HuH-7 (cell line): ENCODE measurements at places on chromosomes 1 and 21.

DNA sequence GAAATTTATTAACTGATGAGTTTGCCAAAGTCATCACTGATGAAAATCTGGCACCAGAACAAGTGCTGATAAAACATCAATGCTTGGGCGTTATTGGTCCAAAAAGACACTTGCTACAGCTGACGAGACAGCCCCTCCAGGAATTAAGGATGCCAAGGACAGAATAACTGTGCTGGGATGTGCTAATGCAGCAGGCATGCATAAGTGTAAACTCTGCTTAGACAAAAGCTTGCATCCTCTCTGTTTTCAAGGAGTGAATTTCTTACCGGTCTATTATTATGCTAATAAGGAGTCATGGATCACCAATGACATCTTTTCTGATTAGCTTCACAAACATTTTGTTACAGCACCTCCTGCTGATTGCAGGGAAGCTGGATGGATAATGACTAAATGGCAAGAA lies 402.0 kb downstream of the LTN1 start:
- no peak for DNase-seq

- DNase-seq, result no peak
These were observed 397.0 kb upstream of the ADAMTS5 start for GRCh38 chr21:27363719-27364477.

DNA sequence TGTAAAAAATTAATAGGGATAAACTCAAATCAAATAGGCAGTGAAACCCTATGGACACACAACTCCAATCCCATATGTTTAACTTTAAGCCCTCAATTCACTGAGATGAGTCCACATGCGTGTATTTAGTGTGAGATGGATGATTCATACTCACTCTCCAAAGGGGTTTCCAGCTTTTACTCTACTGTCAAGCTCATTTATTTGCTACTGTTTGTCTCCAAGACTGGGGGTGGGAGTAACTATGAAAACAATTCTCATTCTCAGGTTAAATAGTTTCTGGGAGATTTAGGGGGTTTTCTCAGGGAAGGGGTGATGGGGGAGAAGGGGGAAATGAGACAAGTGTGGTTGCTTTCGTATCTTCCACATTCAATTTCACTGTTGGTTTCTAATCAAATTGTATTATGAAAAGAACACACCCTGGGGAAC lies 2.7 kb downstream of the RAB29 start:
- DNase-seq, result no peak

DNA sequence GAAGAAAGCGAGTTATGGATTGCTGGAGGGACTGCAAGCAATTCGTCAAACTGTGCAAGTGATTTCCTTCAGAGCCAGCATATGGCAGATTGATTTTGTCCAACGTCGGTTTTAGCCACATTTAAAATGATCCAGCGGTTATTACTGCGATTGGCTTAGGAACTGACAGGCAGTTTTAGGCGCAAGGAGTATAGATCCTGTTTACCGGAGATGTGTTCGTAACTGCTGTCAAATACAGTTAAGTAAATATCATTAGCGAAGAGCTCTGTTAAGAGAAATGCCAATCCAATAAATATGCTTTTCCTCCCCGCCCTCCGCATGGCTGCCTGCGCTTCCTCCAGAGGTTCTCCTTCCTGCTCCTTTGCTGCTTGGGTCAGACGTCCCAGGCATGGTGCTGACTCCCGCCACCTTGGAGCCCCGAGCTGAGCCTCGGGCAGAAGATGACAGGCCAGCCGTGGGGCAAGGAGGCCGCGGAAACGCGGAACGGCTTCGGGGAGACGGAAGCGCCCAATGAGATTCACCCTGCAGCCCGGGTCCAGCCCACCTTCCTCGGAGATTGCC lies 9.4 kb upstream of the BARHL2 start:
- DNase-seq, result no peak

DNA sequence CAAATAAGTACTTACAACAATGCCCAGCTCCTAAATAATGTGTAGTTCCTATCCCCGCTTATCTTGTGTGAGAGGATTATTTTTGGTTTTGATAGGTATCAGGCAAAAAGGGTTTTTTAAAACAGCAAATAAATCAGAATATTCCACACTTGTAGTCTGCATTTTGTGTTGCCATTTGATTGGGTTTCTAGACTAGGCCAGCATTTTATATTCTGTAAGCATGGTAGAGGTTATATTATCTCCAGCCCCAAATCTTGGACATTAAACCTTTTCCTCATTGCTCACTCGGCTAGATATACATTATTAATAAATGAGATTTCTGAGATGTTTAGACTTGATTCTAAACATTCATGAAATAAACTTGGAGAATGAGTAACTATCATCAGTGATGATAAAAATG lies 165.7 kb upstream of the C1orf21 start:
- DNase-seq, result no peak

GRCh38 chr1:165253818-165254254 lies 102.7 kb downstream of the LMX1A start:
- DNase-seq, result peak; percentile 30

DNA sequence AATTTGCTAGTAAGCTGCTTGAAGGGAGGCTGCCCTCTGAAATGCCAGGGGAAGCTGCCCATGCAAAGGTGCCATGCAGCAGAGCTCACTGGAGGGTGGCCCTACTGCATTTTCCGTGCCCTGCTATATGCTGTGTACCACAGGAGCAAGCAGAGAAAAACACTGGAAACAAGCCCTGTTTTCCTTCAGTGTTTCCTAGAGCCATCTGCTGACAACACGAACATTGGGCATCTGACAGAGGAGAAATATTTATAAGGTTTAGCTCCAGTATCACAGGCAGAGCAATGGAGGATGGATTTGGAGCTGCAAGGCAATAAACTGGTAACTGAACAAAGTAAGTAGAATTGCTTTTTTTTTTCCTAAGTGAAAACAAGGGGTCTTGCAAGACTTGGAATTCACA lies 198.4 kb downstream of the USP25 start:
- DNase-seq, result no peak

- no peak for DNase-seq
These were observed 400.1 kb downstream of the NEGR1 start for GRCh38 chr1:71882226-71882625.

DNA sequence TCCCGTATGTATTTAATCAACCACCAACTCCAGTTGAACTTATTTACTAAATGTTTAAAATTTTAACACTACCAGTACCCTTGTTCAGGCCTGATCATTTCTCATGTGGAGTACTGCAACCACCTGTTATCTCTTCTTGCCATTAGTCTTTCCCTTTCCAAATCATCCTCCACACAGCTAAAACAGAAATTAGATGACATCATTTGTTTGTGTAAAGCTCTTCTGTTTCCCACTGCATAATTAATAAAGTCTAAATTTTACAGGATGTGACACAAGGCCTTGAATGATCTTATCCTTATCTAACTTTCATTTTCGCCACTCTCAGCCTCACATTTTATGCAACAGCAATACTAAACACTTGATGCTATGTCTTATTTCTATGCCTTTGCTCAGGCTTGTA lies 24.4 kb downstream of the GDAP2 start:
- no peak for DNase-seq

DNA sequence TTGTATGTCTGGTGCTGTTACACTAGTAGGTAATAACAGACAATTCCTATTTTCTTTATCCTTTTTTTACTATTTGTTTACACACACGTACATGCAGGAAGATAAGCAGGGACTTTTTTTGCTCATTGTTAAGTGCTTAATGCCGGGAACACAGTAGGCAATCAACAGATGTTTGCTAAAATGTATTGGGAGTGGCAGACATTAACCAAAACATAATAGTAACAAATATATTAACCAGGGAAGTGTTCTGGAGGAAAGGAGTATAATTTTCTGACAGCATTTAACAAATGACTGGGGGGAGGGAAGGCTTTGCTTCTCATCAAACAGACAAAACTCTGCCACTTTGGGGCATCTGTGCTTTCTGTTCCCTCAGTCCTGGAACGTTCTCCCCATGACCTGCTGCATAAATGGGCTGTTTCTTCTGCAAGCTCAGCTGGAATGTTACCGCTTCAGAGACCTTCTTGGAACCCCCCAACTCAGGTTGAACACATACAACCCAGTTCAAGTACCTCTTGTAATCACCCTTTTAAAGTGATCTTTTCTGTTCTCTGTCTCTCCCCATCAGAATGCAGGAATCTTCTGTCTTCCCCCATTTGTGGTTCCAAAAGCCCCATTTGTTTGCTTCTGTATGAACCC lies 2.1 kb downstream of the CR1L start:
- no peak for DNase-seq

DNA sequence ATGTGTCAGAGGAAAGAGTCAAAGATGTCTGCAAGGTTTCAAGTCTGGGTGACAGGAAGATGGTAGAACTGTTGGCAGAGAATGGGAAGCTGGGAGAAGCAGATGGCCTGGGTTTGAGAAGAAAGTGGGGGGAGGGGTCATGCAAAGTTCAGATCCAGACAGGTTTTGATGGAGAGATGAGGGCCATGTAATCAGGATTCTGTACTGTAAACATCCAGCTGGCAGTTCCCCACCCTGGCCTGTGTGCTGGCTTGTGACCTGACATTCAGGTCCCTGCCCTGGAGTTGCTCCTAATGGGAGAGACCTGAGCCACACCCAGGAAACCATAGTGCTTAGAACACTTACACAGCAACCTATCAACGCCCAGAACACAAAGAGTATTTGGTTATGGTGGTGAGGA lies 15.6 kb upstream of the ETV3 start:
- no peak for DNase-seq

GRCh38 chr1:184509105-184509504 lies 122.3 kb downstream of the C1orf21 start:
- no peak for DNase-seq

DNA sequence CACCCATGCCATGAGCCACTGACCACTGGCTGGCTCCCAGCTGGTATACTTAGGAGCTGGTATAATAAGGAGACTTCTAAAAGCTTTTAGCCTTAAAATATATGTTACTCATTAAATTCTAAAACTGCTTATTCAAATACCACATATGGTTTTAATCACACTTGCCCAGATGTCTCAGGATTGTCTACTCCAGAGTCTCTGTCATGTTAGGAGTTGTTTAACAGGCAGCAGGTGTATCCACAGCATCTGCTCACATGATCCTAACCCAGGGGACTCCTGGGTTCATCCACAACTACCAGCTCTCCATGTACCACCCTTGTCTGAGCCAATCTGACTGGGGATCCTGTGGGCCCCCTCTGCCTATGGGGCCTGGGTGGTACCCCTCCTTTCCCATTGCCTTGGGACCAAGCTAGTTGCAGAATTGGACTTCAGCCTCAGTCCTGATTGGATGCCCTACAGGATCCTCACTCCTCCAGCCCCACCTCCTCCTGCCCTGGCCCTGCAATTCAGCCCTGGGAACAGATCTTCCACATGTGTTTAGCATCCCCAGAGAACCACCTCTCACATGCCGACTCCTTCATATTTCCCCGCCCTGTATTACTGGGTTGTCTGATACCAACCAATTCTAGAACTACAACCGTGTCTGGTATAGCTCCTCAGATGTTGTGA lies 61.3 kb downstream of the BCAR3 start:
- no peak for DNase-seq

DNA sequence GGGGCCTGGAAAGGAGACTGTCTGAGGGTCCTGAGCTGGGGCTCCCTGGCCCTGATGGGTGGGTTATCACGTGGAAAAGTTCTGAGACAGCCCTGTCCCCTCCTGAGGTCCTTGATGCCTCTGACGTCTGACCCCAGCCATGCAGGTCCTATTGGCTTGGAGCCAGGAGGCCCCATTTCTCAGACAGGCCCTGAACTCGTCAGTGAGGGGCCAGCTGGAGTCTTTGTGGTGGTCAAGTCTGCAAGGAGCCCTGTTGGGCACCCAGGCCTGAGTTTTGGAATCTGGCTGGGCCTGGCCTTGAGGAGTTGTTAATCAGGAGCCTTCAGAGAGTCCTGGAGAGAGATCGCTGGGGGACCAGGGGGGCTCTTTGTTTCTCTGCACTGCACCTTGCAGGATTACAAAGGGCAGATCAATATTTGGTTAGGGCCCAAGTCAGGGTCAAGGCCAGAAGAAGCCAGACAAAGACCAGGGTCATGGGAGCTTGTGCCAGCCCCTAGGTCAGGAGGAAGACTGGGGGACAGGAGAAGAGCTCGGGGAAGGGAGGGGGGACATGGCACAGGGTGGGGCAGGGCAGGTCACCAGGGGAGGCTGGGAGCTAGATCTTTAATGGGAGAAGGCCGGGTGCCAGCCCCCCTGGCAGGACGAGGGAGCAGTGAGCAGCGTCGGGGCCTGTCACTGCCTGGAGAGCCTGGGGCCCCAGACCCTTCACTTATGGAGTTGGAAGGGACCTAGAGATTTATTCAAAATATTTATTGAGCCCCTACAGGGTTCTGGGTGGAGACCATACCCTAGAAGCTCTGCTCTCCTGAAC lies 83.2 kb downstream of the PTPRU start:
- DNase-seq, result no peak

- DNase-seq, result no peak
These were observed 71.3 kb upstream of the TLR5 start for GRCh38 chr1:223214261-223214807.

GRCh38 chr1:228530086-228530758 lies 43.0 kb downstream of the RNF187 start:
- DNase-seq, result no peak

DNA sequence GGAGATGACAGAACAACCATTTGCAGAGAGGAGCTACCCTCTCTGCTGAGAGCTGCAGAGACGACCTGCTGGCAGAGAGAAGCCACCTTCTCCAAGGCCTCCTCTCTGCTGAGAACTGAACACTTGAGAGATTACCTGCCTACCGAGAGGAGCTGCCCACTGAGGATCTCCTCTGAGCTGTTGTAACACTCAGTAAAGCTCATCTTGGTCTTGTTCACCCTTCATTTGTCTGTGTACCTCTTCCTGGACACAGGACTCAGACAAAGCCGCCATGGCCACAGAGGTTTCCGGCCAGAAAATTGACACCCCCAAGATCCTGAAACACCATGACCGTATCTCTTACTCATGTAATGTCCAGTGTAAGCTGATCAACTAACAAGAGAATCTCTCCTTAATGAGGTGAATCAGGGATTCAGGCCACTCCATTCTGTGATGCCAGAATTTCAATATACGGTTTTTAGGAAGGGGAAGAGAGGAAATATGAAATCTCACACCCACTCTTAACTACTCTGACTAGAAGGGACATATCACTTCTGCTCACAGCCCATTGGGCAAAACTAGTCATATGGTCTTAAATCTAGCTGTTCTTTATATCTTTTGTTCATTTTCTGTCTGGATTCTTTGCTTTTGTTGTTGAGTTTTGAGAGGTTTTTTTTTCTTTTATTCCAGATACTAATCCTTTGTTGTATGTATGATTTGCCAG lies 83.8 kb downstream of the RHOU start:
- no peak for DNase-seq

DNA sequence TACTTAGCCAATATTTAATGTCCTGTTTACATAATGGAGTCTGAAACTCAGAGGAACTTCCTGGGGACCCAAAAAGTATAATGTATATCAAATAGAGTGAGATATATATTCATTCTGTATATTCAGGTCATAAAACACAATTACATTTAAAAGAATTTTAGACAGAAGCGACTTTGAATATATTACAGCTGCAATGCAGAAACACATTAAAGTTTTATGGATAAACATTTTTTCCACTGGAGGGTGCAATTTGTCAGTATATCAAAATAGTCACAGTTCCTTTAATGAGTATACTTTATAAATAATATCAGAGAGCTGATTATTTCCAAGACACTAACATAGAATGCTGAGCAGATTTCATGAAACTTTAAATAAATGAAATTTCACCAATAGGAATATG lies 43.9 kb upstream of the CRB1 start:
- no peak for DNase-seq
